Activated CD4-positive, alpha-beta T cell treated with anti-CD3 and anti-CD28 coated beads, Interleukin-2, amount 10 ng/mL, durations not matched to agents 7 days and 5 days (primary cell): ENCODE measurements at places on chromosomes 13 and 19. TPM values are rescaled to one million over a fixed set of nuclear protein-coding genes. Genes with fewer than 3 reads are reported as not detected.

The SIGLEC12 gene
- total RNA-seq: 1.0 TPM

The RPL18 gene
- total RNA-seq: 1,477 TPM

The APBA3 gene
- 45.8 TPM for total RNA-seq

The MEIOSIN gene
- total RNA-seq: not detected

GRCh38 chr13:24606486-24607170 is 73.6 kb upstream of the ATP12A start:
- peak overlapping the region; percentile 65 for H3K27ac ChIP-seq
- H3K4me3 ChIP-seq: no peak overlapping the region
- peaks cover 17% of the 10 kb centered on the region for H3K4me1 ChIP-seq

DNA sequence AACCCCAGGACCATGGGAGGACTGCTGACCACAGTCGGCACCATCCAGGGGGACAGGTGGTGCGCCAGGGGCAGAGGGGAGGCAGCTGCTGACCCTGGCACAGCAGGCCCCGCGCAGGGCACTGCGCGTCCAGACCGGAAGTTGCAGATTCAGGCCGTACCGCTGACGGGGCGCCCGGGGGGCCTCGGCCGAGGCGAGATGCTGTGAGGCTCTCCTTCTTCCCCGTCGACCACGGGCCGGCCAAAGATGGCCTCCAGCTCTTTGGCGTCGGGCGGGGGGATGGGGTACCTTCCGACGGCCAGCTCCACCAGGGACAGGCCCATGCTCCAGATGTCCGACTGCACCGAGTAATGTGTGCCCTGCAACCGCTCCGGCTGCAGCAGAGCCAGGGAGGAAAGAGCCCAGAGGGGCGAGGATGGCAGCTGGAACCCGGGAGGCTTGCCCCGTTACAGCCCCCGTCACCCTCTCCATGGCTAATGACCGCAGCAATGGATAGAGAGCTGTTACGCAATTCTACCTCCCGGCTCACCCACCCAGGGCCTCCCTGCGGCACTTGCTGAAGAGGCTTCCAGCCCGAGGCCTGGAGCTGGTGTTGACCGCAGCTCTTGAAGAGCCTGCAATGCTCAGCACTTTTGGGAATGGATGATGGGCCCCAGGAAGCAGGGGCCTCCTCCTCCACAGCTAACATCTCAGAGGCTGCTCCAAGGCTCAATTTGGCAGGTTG is 24.7 kb downstream of the MAP2K2 start:
- H3K4me1 ChIP-seq: peaks cover 9% of the 10 kb centered on the region
- no peak overlapping the region for H3K4me3 ChIP-seq
- H3K27ac ChIP-seq: no peak overlapping the region

DNA sequence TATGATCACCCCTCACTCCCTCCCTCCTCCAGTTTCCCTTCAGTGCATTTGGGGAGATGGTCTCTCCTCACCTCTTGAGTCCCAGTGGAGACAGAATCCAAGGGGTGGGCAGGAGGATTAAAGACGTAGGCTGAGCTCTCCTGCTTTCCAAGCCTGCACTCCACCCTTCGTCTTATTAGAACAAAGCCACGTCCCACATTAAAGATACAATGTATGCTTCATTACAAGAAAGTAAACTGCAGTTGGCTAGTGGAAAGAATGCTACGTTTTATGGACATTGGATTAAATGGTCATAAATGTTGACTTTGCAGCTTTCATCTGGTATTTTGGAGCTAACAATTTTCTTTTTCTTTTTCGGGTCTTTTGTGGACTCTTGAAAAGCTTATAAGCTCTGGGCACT is 1.5 kb upstream of the KLK11 start:
- no peaks in the 10 kb centered on the region for H3K4me1 ChIP-seq
- H3K4me3 ChIP-seq: no peak overlapping the region
- no peaks in the 10 kb centered on the region for H3K36me3 ChIP-seq
- no peak for DNase-seq

DNA sequence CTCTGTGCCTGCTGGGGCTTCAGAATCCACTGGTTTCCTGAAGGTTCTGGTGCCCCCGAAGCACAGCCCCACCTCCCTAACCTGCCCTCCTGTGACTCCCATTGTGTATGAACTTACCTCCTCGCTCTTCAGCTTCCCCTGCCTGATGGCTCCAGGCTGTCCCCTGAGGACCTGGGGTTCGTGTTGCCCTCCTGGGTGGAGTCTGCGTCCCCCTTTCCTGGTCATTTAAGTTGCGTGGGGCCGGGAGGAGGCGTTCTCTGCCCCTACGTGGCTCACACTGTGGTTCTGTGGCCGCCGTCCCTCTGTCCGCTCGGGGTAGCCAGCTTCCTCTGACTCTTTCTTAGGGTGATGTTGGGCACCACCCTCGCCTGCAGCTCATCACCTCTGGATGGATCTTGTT is 13.9 kb downstream of the TFDP1 start:
- H3K4me3 ChIP-seq: no peak overlapping the region
- no peaks in the 10 kb centered on the region for H3K27me3 ChIP-seq
- DNase-seq: no peak
- H3K36me3 ChIP-seq: peaks cover 51% of the 10 kb centered on the region
- peaks cover 3% of the 10 kb centered on the region for H3K4me1 ChIP-seq

DNA sequence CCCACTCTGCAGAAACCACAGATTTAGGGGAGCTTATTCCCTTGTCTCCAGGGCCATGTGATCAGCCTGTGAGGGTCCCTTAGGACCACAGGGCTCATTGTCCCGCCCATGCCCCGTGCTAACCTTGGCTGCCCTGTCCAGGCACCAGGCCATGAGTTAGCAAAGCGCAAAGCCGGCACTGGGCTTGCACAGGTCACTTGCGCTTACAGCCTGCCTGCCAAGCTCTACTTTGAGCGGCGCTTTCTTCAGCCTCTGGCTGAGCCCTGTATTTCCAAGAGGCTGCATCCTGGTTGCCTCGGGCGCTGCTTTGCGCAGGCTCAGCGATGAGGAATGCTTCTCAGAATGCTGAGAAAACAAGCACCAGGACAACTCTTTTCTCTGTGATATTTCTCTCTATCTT is 188.0 kb downstream of the TDRD3 start:
- H3K4me1 ChIP-seq: no peaks in the 10 kb centered on the region
- no peaks in the 10 kb centered on the region for H3K36me3 ChIP-seq
- no peaks in the 10 kb centered on the region for H3K27me3 ChIP-seq

DNA sequence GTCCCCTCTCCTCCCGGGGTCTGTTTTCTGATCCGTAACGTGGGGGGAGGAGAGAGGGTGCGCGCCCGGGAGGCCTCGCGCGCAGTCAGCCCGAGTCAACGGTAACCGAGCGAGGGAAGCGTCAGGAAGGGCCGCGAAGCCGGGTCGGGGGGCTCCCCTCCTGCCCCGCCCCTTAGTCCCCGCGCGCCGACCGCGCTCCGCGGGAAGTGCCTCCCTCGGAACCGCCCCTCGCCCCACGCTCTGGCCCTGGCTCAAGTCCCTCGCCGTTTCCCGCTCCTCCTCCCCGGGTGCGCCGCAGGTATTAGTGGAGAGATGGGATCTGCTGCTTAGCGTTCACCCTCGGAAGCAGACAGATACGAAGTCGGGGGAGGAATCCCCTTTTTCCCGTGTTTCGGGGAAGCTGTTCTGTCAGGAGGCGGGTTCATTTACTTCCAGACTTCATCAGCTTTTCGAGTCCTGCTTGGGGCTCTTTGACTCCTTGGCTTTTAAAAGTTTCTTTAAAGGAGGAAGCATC is 770 bp downstream of the HNRNPM start:
- peaks cover 44% of the 10 kb centered on the region for H3K4me1 ChIP-seq
- no peaks in the 10 kb centered on the region for H3K27me3 ChIP-seq
- H3K4me3 ChIP-seq: peak overlapping the region; percentile 91

- no peak overlapping the region for H3K27ac ChIP-seq
- no peaks in the 10 kb centered on the region for H3K36me3 ChIP-seq
- H3K4me1 ChIP-seq: no peaks in the 10 kb centered on the region
- no peak overlapping the region for H3K4me3 ChIP-seq
Measured at GRCh38 chr13:113564331-113565023, 20.1 kb upstream of the TFDP1 start.

GRCh38 chr19:313169-313987 is 22.2 kb upstream of the PLPP2 start:
- no peak overlapping the region for H3K4me3 ChIP-seq
- peaks cover 20% of the 10 kb centered on the region for H3K36me3 ChIP-seq
- no peak overlapping the region for H3K27ac ChIP-seq
- H3K4me1 ChIP-seq: peaks cover 3% of the 10 kb centered on the region
- DNase-seq: no peak
- H3K27me3 ChIP-seq: no peaks in the 10 kb centered on the region

- peaks cover 54% of the 10 kb centered on the region for H3K27me3 ChIP-seq
- H3K36me3 ChIP-seq: no peaks in the 10 kb centered on the region
- peaks cover 13% of the 10 kb centered on the region for H3K4me1 ChIP-seq
- H3K4me3 ChIP-seq: peak within 1 kb of the TSS; percentile 77
Measured at GRCh38 chr13:43786766-43787517, at the start of gene ENOX1. TSS of gene ENOX1 (minus strand) at chr13:43786972.

GRCh38 chr13:111429064-111429558 is 108.7 kb downstream of the TEX29 start:
- peak; percentile 52 for DNase-seq
- peaks cover 15% of the 10 kb centered on the region for H3K27me3 ChIP-seq
- no peak overlapping the region for H3K27ac ChIP-seq

GRCh38 chr19:48967346-48968178 is 2.5 kb downstream of the FTL start:
- H3K27me3 ChIP-seq: no peaks in the 10 kb centered on the region
- H3K27ac ChIP-seq: no peak overlapping the region
- H3K4me3 ChIP-seq: peak overlapping the region; percentile 90
- DNase-seq: no peak
- H3K36me3 ChIP-seq: peaks cover 36% of the 10 kb centered on the region
- H3K4me1 ChIP-seq: peaks cover 55% of the 10 kb centered on the region

GRCh38 chr13:93977986-93978385 is 501.5 kb downstream of the DCT start:
- no peaks in the 10 kb centered on the region for H3K36me3 ChIP-seq
- DNase-seq: no peak
- no peak overlapping the region for H3K27ac ChIP-seq
- no peak overlapping the region for H3K4me3 ChIP-seq
- H3K4me1 ChIP-seq: no peaks in the 10 kb centered on the region

DNA sequence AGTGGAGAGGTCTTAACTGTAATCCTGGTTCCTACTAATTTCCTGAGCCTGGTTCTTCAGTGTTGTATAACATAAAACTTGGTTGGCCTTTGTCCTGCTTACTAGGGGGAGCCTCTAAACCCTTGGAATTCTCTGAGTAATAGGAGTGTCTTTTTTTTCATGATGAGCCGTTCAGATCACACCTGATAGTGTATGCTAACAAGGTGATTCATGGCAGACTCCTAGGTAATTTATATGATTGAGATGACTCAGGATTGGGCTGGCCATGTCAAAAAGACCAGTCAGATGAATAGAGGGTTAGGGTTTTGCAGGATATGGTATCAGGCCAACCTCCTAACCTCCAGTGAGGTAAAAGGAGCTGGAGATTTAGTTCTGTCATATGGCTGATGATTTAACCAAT is 135.8 kb upstream of the KLF12 start:
- peaks cover 4% of the 10 kb centered on the region for H3K36me3 ChIP-seq
- no peak overlapping the region for H3K4me3 ChIP-seq
- no peaks in the 10 kb centered on the region for H3K27me3 ChIP-seq
- no peak overlapping the region for H3K27ac ChIP-seq
- no peaks in the 10 kb centered on the region for H3K4me1 ChIP-seq

DNA sequence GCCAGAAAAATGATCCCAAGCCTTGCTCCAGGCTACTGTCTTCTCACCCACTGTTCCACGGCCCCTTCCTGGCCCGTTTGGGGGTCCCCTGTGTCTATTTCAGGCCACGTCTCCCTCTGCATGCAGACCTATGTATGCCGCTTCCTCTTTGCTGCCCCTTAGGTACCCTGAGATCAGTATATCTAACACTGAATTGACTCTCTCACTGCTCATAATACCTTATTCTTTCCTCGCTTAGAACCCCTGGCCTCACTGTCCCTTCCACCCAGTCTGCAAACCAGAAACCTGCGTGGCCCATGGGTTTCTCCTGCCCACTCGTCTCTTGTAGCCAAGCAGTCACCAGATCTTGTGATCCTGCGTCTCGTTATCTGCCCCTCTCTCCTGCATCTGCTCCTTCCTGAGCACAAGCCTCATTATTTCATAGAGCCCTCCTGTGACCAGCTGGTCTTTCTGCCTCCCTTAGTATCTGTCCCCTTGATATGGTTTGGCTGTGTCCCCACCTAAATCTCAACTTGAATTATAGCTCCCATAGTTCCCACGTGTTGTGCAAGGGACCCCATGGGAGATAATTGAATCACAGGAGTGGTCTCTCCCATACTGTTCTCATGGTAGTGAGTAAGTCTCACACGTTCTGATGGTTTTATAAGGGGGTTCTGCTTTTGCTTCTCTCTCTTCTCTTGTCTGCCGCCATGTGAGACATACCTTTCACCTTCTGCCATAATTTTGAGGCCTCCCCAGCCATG is 109.0 kb upstream of the RNF113B start:
- H3K27ac ChIP-seq: no peak overlapping the region
- no peaks in the 10 kb centered on the region for H3K4me1 ChIP-seq
- H3K4me3 ChIP-seq: no peak overlapping the region
- H3K27me3 ChIP-seq: peaks cover 3% of the 10 kb centered on the region
- DNase-seq: no peak

DNA sequence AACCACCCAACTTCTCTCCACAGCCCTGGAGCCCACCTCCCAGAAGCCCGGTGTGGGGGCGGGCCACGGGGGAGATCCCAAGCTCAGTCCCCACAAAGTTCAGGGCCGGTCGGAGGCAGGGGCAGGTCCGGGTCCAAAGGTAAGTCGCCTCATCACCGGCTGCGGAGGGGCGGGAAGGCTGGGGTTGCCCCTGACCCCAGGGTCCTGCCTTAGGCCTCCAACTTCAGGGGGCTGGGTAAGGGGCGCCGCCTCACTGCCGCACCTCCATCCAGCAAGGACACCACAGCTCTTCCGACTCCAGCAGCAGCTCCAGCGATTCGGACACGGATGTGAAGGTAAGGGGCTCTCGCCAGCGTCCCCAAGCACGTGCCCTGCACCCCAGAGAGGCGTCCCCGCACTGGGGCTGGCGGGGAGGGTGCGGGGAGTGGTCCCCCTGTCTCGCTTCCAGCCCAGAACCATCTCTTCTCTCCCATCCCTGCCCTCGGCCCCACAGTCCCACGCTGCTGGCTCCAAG is 358 bp downstream of the C19orf33 start:
- H3K36me3 ChIP-seq: peaks cover 5% of the 10 kb centered on the region
- no peaks in the 10 kb centered on the region for H3K4me1 ChIP-seq
- no peak overlapping the region for H3K27ac ChIP-seq
- no peaks in the 10 kb centered on the region for H3K27me3 ChIP-seq

GRCh38 chr19:39935364-39935661 is 879 bp upstream of the FCGBP start:
- no peak overlapping the region for H3K4me3 ChIP-seq
- H3K36me3 ChIP-seq: peaks cover 14% of the 10 kb centered on the region
- H3K27me3 ChIP-seq: no peaks in the 10 kb centered on the region
- peaks cover 54% of the 10 kb centered on the region for H3K4me1 ChIP-seq
